ENCODE measurements at places on chromosomes 1 and 21. TPM values are rescaled to one million over a fixed set of nuclear protein-coding genes. Genes with fewer than 3 reads are reported as not detected.

DNA sequence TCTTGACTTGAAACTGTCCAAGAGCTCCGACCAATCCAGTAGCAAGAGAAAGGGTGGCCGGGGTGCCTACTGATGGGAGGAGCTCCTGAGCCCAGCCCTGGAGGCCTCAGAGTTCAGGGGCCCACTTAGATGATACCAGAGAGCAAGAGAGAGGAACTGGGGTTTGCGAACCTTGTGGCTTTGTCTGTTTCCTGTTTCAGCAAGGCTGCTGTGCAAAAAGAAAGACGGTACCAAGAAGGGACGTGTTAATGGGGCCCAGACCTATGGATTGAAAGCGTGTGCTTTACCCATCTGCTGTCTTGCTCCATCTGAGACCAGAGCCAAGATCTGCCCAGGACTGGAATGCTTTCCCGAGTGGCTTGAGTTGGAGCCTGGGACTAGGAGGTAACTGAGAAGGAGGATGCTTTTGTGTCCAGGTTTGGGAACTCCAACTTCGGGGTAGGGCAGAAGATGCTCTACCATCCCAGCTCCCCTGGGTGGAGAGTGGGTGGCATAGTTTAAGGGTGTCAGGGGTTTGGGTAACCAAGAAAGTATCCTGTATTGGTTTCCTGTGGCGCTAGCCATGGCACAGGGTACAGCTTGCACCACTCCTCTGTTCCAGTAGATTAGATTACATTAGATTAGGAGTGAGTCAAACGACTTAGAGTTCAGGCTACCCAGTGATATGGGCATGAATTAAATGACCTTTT is at the start of gene TRAF3IP3:
Gene TRAF3IP3 (plus strand): TSS at position 128 of the 689 bp plus-strand sequence. CDS start 3,987 bp downstream, outside the sequence.
- peak; percentile 90 for DNase-seq

DNA sequence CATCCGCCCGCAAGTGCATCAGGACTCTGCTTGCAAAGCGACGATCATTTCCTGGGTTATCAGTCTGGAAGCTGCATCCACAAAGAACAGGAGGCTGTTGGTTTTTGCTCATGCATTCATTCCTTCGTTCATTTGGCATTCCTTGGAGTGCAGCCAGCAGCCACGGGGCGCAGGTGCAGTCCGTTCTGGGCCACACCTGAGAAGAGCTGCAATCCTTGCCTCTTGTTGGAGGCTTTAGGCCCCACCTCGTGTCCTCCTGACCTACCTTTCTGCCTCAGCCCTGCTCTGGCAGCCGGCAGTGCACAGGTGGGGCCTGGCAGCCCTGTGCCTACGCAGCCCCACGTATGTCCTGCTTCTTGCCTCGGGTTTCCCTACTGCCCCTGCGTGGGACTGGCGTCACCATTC is 19.6 kb upstream of the C2CD2 start:
- no peak for DNase-seq

LRRC8C gene
- 40.4 TPM for total RNA-seq

CAPN9 gene
- not detected for total RNA-seq

Data from activated CD4-positive, alpha-beta memory T cell treated with anti-CD3 and anti-CD28 coated beads for 36 hours (primary cell).